ENCODE measurements at places on chromosomes 1 and 21. TPM values are rescaled to one million over a fixed set of nuclear protein-coding genes. Genes with fewer than 3 reads are reported as not detected.

- H3K4me3 ChIP-seq = no peak overlapping the region
- no peak overlapping the region for H3K27ac ChIP-seq
- no peak for DNase-seq
- H3K36me3 ChIP-seq = no peaks in the 10 kb centered on the region
- H3K4me1 ChIP-seq = no peaks in the 10 kb centered on the region
- H3K27me3 ChIP-seq = peaks cover 3% of the 10 kb centered on the region
Measured at GRCh38 chr1:62922006-62922405, 138.1 kb downstream of the ATG4C start.

- no peaks in the 10 kb centered on the region for H3K27me3 ChIP-seq
- no peak overlapping the region for H3K4me3 ChIP-seq
- no peaks in the 10 kb centered on the region for H3K36me3 ChIP-seq
Measured at GRCh38 chr21:26095131-26095530, 75.4 kb downstream of the APP start.

Gene LDLRAD1
- 0.49 TPM for total RNA-seq

Gene MLLT11
- 1.6 TPM for total RNA-seq

Gene PODN
- 12.5 TPM for total RNA-seq

- H3K27ac ChIP-seq = no peak overlapping the region
- no peak for DNase-seq
- H3K4me1 ChIP-seq = no peaks in the 10 kb centered on the region
Measured at GRCh38 chr1:6091823-6092109, 46.1 kb downstream of the KCNAB2 start.

DNA sequence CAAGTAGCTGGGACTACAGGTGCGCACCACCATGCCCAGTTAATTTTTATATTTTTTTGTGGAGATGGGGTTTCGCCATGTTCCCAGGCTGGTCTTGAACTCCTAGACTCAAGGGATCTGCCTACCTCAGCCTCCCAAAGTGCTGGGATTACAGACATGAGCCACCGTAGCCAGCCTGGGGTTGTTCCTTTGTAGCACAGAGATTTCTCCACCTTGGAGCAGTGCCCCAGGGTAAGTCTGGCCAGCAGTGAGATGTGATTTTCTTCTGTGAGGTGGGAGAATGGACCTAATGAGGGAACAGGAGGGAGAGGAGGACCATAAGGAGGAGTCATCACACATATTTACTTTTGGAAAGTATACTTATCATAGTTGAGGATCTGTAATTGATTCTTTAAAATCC is 61.1 kb upstream of the GADD45A start:
- DNase-seq = no peak
- no peak overlapping the region for H3K27ac ChIP-seq
- peaks cover 6% of the 10 kb centered on the region for H3K4me1 ChIP-seq
- no peaks in the 10 kb centered on the region for H3K27me3 ChIP-seq
- no peak overlapping the region for H3K4me3 ChIP-seq

GRCh38 chr21:44885615-44886014 is 12.1 kb upstream of the PTTG1IP start:
- H3K36me3 ChIP-seq = no peaks in the 10 kb centered on the region
- no peak overlapping the region for H3K4me3 ChIP-seq
- no peak for DNase-seq
- H3K27ac ChIP-seq = no peak overlapping the region
- H3K27me3 ChIP-seq = no peaks in the 10 kb centered on the region
- peaks cover 13% of the 10 kb centered on the region for H3K4me1 ChIP-seq

GRCh38 chr1:94069919-94070285 is 51.0 kb downstream of the ABCA4 start:
- H3K27me3 ChIP-seq = no peaks in the 10 kb centered on the region
- no peak overlapping the region for H3K4me3 ChIP-seq
- DNase-seq = no peak
- no peaks in the 10 kb centered on the region for H3K36me3 ChIP-seq
- H3K27ac ChIP-seq = peak overlapping the region; percentile 39
- no peaks in the 10 kb centered on the region for H3K4me1 ChIP-seq
